T-helper 17 cell (primary cell): ENCODE measurements at places on chromosomes 12 and 14. TPM values are rescaled to one million over a fixed set of nuclear protein-coding genes. Genes with fewer than 3 reads are reported as not detected.

DNA sequence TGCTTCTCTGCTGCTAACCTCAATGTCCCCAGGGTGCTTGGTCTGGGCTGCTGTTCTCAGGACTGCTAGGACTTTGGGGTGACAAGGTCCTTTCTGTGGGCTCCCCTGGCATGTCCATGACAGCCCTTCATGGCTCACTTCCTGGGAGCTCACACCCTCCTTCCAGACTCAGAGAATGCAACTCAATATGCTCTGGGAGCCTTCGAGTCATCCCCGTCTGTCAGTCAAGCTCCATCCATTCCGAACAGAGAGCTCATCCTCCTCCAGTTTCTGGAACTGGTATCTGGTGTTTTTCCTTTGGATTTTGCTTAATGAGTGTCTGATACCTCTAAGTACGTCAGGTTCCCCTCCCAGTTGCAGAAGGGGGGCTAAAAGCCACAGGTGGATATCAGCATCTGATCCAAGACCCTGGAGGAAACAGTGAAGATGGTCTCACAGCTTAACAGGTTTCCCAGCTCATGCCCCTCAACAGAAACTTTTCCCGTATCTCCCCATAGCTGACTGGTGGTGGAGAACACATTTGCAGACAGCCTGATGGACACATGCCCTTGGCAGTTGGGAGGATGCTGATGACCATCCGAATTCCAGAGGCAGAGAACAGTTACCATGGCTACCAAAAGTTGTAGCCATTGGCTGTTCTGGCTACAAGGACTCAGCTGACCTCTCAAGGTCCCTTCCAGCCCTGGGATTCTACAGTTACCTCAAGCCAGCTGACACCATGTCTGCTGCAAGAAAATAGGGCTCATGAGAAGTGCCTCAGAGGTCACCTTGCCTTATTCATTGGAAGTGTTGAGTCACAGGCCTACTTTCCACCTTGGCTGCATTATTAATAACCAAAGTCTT lies 9.5 kb upstream of the RAB35 start:
- H3K27me3 ChIP-seq = no peaks in the 10 kb centered on the region
- H3K27ac ChIP-seq = peak overlapping the region; percentile 27
- DNase-seq = no peak
- H3K4me3 ChIP-seq = no peak overlapping the region
- H3K36me3 ChIP-seq = peaks cover 4% of the 10 kb centered on the region

DNA sequence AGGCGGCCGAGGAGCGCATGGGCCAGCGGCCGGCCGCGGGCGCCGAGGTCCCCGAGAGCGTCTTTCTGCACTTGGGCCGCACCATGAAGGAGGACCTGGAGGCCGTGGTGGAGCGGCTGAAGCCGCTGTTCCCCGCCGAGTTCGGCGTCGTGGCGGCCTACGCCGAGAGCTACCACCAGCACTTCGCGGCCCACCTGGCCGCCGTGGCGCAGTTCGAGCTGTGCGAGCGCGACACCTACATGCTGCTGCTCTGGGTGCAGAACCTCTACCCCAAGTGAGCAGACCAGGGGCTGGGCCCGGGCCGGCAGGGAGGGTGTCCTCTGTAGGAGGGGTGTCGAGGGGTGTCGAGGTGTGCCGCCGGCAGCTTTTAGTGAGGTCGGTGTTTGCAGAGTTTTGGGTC lies 4.1 kb downstream of the TNFAIP2 start:
- H3K4me3 ChIP-seq = no peak overlapping the region
- peaks cover 3% of the 10 kb centered on the region for H3K4me1 ChIP-seq
- DNase-seq = no peak
- H3K27me3 ChIP-seq = peaks cover 34% of the 10 kb centered on the region
- no peaks in the 10 kb centered on the region for H3K36me3 ChIP-seq

The NOVA1 gene
- total RNA-seq = not detected

DNA sequence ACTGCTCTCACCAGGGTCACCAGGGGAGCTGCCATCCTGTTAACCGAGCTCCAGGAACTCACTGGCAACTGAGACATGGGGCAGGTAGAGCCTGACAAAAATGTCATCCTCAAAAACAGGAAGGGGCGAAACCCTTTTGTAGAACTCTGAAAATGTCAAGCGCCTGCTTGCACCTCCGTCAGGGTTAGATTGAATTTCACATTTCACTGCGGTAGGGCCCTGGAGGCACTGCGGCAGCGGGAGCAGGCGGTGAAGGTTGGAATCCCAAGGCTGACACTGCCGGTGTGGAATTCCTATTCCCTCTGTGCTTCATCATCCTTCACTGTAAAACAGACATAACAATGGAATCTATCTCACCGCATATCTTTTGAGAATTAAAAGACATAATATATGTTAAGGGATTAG lies 142.8 kb upstream of the TMCC3 start:
- no peaks in the 10 kb centered on the region for H3K36me3 ChIP-seq
- H3K27me3 ChIP-seq = peaks cover 16% of the 10 kb centered on the region
- peaks cover 9% of the 10 kb centered on the region for H3K4me1 ChIP-seq

DNA sequence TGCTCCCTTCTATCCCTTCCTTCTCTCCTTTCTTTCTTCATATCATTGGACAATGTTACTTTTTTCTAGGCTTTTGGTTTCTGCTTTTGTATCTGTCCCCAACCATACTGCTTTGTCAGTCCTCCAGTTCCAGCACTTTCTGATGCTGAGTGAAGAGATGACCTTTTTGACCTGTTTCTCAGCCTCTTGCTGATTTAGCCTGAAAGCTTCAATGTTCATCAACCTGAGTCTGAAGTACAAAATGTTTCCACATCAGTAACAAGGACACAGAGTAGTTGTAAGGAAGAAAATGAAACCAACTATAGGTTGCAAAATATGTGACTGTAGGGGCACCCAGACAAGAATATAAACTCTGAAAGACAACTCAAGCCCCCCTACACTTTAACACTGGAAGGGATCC lies 25.2 kb upstream of the AKAP6 start:
- H3K27me3 ChIP-seq = peaks cover 14% of the 10 kb centered on the region
- H3K36me3 ChIP-seq = no peaks in the 10 kb centered on the region
- no peak for DNase-seq
- no peak overlapping the region for H3K4me3 ChIP-seq

The CAPRIN2 gene
- total RNA-seq = 19.1 TPM
